ENCODE measurements at places on chromosomes 5 and 9.

- DNase-seq: no peak
Observed at GRCh38 chr5:3511934-3512333, 83.7 kb upstream of the IRX1 start.

DNA sequence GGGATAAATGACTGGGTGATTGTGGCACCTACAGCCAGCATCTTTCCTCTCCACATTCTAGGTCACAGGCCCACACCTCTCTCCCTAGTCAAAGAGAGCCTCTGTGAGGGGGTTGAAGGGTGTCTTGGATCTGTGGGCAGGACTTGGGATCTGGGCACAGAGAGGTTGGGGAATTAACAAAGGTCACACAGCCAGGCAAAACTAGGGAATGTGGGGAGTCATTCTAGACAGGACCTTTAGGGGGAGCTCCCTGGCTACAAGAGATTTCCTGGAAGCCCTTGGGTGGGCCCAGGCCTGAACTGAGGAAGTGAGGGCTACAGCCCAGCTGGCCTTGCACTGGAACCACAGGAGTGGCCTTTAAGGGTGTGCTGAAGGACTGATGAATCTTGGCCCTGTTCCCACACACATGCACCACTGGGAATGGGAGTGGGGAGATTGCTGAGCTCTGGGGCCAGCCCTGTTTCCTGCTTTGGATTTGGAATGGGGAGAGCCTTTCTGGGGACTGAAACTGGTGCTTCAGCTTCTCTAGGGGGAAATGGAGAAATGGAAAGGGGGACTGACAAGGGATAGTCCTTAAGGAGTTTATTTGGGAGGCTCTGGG lies 12.4 kb upstream of the CXXC5 start:
- peak; percentile 89 for DNase-seq

DNA sequence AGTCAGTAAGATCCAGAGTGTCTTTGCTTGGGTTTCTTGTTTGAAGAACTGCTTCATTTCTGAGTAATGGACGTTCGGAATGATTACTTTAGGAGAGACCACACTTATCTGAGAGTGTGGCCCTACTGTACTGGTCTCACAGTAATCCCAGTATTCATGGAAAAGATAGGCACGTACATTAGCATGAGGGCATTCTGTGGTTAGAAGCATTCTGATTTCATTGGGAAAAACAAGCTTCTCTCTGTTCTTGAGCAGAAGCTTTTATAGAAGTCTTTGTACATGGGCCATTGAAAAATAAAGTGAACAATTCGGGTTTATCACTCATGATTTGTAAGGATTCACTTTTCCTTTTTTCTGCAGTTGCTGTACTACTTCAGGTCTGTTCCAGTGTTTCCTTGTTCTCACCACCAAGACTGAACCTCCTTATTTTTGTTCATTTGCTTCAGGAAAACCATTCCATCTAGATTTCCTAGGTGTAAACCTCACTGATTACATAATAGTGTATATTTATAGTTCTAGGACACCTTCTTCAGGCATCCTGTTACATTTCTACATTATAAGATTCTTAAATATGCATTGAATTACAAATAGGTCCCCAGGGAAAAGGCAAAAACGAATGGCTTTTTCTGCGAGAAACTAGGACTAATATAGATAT lies 10.1 kb downstream of the TGFBR1 start:
- no peak for DNase-seq

DNA sequence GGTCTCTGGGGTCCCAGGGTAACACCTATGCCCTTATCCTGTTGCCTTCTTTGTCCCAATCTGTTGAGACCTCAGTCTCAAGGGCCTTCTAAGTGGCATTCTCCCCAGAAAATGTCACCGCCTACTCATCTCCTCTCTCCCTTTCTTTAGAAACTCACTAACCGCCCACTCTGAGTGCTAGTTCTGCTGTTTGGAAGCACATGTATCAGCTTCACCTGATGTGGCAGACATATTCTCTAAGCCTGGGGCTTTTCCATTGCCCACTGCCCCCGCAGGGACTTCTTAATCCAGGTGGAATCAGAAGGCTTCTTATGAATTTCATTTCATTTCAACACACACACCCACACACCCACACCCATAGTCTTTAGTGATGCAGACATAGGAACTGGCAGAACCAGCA lies 165.1 kb downstream of the ASTN2 start:
- DNase-seq: no peak

GRCh38 chr9:112032009-112032408 lies 135.4 kb downstream of the UGCG start:
- no peak for DNase-seq

GRCh38 chr5:98705841-98706240 lies 67.6 kb upstream of the RGMB start:
- no peak for DNase-seq

GRCh38 chr9:36896296-36896695 lies 137.8 kb downstream of the PAX5 start:
- DNase-seq: no peak

GRCh38 chr9:99822806-99823591 lies 1.3 kb downstream of the NR4A3 start:
- DNase-seq: peak; percentile 70

GRCh38 chr5:146327257-146327870 lies 11.3 kb upstream of the POU4F3 start:
- DNase-seq: no peak

DNA sequence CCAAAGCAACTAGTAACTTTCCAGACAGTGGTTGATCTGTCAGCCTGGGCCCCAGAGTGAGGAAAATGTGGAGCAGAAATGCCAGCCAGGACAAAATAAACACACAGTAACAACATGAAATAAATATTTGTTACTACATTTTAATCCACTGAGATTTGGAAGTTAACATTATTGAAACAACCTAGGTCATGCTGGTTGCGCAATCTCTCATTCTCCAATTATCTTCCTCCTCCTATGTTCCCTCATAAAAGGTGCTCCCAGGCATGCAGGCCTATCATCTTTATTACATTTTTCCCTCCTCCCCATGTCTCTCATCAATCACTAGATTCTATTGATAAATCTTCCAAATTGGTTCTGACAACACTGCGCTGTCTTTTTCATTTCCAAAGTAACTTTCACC lies 363.1 kb downstream of the HINT1 start:
- DNase-seq: no peak

GRCh38 chr5:85849411-85849810 lies 768.3 kb upstream of the COX7C start:
- DNase-seq: no peak

DNA sequence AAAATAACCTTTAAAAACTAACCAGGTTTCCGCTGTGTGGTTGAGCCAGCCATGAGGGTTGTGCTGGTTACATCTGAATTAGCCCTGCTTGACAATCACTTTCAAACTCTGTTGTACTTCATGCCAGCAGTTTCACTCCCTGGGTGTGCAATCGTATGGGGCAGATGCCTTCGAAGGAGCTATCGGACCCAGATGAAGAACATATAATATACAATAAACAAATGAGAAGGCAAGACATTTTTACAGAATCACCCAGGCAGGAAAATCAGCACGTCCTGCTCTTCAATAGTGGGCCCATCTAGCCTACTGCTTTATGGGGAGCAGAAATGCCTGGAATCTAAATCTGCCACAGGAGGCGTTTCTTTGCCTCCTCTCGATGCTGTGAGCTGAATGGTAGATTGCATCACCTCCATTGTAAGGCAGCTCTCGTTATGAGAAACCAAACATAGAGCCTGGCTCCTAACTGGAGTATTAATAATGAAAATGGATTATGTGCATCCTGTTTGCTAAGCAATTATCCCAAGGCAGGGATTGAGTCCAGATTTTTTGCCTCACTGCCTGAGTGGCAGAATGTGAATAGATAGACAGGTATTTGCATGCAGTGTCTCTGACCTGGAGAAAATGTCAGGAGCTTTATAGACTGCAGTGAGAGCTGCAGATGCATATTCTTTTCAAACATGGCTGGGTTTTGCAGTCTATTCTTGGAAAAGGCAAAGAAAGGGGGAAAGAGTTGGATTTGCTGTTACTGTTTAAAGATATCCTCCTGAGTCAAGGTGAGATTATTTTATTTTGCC lies 143.3 kb upstream of the SMARCA2 start:
- no peak for DNase-seq

GRCh38 chr5:170067574-170068170 lies 38.0 kb upstream of the FOXI1 start:
- peak; percentile 33 for DNase-seq

DNA sequence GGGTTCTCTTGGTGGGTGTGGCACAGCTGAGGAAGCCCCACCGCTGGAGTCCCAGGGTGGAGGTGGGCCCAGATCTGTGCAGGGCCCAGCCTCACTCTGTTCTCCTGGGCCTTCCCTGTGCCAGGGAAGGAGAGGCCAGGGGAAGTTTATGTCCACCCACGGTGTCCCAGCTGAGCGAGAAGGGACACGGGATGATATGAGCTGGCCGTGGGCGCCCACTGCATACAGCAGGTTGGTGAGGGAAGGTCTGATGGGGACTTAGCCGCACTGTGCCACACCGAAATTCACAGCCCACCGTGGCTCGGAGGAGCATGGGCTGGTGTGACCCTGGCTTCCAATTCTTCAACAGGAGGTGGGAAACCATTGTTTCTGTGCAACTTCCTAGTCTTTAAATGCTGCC lies 33.9 kb downstream of the UNC5A start:
- DNase-seq: no peak

DNA sequence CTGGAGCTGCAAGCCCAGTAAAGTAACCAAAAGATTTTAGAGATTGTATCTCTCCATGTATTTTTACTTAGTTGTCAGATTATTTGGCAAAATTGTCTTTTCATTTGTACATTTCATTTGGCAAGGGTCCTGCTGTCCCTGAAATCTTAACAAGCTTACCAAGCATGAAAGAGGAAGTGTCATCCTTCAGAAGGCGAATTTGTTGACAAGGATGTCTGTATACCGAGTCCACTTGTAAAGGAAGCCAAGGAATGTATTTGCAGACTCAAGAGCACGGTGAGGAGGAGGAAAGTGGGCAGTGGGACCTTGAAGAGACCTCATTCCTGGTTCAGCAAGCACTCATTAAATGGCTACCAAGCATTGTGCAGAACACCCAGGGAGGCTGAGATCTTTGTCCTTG lies 7.5 kb upstream of the OTULINL start:
- no peak for DNase-seq

DNA sequence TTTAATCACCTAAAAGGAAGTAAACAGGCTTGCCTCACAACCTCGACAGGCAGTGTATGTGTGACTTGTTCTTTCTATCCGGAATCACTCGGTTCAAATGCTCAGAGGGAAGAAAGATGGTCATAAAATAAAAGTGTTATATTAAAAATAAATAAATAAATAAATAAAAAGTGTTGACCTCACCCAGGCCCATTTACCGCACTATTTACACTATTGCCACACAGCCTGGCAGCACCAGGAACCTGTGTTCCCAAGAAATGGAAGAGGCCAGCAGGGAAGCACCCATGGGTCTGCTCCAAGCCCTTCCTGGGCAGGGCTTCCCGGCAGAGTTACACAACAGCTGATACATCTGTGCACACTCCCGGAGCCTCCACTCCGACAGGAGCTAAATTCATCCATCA lies 127.9 kb downstream of the EFNA5 start:
- peak; percentile 77 for DNase-seq

DNA sequence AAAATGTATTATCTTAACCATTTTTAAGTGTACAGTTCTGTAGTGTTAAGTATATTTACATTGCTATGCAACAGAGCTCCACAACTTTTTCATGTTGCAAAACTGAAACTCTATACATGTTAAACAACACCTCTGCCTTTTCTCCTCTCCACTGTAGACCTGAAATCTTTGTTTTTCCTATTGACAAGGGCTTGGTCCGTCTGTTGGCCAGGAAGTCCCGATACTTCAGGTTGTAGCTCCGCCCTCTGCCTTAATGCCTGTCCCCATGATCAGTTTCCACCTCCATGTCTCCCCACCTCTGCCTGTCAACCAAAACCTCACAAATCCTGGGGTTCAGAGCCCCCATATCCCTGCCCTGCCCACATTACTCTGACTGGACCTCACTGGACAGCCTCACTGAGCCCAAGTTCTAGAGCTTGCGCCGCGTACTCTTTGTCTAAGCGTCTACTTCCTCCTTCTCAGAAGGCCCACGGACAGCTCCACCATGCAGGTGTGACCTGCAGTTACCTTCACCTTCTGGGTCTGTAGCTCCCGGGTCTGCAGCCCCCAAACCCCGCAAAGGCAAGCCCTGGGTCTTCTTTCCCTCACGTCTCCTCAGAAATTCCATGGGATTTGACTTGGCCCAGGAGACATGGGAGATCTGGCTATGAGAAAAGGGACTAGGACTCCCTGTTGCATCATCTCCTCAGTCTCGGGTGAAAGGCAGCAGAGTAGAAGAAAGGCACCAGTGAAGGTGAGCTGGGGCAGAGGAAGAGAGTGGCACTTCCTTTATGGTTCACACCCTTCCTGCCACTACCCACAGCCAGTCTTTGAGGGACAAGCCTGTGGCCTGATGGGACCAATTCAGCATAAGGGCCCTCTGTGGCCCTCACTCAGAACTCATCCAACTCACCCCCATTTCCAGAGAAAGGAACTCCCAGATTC lies 8.0 kb downstream of the GLIPR2 start:
- no peak for DNase-seq

DNA sequence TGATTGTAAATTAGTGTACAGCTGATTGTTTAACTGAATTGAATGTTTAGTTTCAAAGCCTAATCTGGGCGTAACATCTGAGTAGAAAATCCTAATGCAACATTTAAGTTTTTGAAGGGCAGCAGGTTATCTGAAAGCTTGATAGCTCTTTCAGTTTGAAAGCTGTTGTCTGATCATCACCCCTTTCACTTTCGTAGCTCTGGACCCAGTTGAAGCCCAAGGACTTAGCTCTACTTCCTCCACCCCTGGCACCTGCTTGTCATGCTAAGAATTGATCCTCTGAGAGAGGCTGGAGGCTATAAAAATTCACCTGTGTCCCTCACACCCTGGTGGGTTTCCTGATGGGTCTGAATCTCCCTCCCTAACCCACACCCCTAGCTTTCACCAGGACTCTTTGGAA lies 86.0 kb downstream of the ZFAND5 start:
- DNase-seq: no peak

DNA sequence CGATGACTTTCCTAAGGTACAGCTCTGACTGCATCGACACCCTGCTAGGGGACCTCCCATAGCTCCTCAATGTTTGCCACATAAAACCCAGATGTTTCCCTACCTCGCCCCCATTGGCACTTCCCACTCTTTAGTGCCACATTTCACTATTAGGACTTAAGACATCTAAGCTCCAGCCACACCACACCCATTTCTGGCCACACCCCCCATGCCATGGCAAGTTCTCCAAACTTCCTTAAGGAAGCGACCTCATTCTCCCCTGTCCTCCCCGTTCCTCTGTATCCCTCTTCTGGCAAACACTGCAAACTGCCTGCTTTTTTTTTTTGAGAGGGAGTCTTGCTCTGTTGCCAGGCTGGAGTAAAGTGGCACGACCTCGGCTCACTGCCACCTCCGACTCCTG lies 62.9 kb downstream of the USP20 start:
- peak; percentile 50 for DNase-seq

- DNase-seq: peak; percentile 7
Observed at GRCh38 chr9:134267305-134267880, 58.9 kb upstream of the RXRA start.

- DNase-seq: no peak
Observed at GRCh38 chr5:119614838-119615237, 14.5 kb upstream of the FAM170A start.

- DNase-seq: peak; percentile 51
Observed at GRCh38 chr5:65076251-65076869, 307.6 kb downstream of the CWC27 start.
